ENCODE measurements at places on chromosomes 16 and 17.
A peak's percentile ranks its signal among the peaks of the same experiment; 100 is the strongest.

GRCh38 chr17:34474706-34475105 is 104.7 kb upstream of the TMEM132E start:
- no peak for DNase-seq

GRCh38 chr17:38960402-38960801 is 6.8 kb downstream of the FBXO47 start:
- DNase-seq: no peak

DNA sequence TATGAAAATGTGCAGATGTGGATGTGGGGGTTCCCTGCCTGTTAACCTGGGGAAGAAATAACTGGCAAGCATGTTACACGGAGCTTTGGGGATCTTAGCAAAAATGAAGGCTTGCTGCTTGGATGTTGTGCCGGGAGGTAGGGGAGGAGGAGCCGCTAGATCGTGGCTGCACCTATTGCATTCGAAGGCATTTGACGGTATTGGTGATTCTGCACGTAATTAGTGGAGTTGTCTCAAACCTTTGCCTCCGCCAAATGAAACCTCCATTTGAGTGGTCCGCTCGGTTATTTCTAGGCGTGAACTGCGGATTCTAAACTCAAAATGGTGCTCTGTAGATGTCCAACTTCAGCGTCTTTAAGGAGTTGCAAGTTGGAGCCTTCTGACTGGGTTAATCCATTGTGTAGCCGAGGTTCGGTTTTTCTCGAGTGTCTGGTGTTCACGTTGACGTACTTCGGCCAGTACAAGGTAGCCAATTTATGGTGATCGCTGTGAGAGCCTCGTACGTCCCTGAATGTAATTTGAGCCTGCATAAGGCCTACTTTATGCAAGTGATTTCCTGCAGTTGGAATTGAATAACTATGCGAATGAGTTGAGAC is 1.5 kb downstream of the TNRC6C start:
- DNase-seq: no peak

- peak; percentile 70 for DNase-seq
Measured at GRCh38 chr16:30660424-30661261, 2.4 kb downstream of the FBRS start.

DNA sequence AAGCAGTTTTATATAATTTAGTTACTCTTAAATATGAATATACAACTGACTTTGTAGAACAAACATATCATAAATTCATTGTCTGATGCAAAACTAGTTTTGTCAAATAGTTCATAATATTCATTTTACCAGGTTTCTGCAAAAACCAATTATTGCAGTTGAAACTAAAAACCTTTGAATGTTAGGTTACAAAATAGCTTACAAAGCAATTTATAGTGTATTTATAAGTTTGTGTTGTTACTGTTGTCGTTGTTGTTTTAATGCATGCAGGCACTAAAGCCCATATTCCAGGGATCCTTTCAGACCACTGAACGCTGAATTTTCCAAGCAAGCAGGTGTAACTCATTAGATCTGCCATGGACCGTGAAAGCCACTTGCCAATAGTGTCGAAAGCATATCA is 427.6 kb downstream of the ZFHX3 start:
- DNase-seq: no peak

GRCh38 chr16:29820271-29820701 is at the start of gene MVP:
Gene MVP, plus strand, starts transcription at chr16:29820462. Its CDS starts 10,088 bp downstream, at chr16:29830550.
- DNase-seq: no peak

GRCh38 chr16:67011274-67011673 is 17.7 kb upstream of the CBFB start:
- no peak for DNase-seq

Data from stimulated activated CD4-positive, alpha-beta T cell treated with anti-CD3 and anti-CD28 coated beads, TNF-alpha, amount 100 ng/mL, for 48 hours (primary cell).